ENCODE measurements at places on chromosomes 1 and 21.

DNA sequence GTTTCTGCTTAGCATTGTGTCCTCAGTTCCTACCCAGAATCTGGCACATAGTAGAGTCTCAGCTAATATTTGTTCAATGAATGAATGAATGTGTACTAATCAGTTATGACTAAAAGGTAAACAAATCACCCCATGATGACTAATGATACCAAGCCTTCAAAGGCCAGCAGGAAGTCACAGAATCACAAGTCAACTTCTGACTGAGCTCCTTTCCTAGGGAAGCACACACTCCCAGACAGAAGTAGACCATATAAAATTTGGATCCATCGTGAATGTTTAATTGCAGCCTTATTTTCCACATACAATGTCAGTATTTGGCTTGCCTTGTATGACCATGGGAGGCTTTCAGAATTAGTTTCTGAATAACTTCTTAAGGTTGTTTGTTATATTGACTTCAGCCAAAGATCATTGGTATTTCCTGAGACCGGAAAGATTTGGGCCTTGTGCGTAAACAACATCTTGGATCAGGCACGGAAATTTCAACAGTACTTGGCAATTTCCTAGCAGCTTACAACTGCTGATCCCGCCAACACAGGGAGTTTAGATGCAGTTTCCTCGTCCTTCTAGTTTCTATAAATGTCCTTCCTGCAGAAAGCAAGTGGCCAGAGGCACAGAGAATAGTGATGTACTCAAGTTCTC is 185.9 kb upstream of the ATP1B1 start:
- no peak for DNase-seq

DNA sequence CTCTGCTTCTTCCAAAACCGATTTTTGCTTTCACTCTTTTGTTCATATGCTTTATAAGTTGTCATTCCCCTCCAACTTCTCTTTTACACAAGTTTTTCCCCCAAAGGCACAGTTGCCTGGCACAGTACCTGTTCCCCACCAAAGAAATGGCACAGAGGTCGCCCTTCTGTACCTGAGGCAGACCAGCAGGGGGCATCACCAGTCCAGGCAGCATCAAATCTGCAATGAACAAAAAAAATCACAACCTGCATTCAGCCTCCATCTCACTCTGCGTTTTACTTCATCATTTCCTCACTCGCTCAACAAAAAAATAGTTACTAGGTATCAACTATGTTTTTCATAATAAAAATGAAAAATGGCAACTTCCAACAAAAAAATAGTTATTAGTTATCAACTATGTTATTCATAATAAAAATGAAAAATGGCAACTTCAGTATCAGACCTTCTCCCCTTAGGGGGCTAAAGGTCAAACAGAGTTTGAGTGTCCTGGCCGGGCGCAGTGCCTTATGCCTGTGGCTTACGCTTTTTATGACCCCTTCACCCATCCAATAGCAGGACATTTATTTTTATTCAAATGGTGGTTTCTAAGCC is 4.1 kb downstream of the EIF2D start:
- peak; percentile 68 for DNase-seq

GRCh38 chr1:1573843-1574720 is 581 bp downstream of the SSU72 start:
- DNase-seq: peak; percentile 71

- peak; percentile 53 for DNase-seq
Observed at GRCh38 chr1:20322825-20323612, 32.3 kb downstream of the VWA5B1 start.

GRCh38 chr1:238491265-238491664 is 600.5 kb upstream of the ZP4 start:
- DNase-seq: no peak

DNA sequence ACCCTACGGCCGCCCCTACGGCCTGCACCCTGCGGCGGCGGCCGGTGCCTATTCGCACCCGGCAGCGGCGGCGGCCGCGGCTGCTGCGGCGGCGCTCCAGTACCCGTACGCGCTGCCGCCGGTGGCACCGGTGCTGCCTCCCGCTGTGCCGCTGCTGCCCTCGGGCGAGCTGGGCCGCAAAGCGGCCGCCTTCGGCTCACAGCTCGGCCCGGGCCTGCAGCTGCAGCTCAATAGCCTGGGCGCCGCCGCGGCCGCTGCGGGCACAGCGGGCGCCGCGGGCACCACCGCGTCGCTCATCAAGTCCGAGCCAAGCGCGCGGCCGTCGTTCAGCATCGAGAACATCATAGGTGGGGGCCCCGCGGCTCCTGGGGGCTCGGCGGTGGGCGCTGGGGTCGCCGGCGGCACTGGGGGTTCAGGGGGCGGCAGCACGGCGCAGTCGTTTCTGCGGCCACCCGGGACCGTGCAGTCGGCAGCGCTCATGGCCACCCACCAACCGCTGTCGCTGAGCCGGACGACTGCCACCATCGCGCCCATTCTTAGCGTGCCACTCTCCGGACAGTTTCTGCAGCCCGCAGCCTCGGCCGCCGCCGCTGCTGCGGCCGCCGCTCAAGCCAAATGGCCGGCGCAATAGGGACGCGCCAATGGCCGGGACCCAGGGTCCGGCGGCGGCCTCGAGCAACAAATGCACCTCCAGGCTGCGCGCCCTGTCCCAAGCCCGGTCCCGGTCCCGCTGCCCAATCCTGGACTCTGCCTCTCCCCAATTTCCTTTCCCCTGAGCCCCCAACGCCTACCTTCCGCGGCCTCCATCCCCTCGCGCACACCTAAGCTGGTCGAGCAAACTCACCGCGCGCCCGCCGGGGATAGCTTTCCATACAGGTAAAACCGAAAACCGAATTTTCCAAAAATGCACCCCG is 1.8 kb downstream of the FOXD3 start:
- DNase-seq: no peak

DNA sequence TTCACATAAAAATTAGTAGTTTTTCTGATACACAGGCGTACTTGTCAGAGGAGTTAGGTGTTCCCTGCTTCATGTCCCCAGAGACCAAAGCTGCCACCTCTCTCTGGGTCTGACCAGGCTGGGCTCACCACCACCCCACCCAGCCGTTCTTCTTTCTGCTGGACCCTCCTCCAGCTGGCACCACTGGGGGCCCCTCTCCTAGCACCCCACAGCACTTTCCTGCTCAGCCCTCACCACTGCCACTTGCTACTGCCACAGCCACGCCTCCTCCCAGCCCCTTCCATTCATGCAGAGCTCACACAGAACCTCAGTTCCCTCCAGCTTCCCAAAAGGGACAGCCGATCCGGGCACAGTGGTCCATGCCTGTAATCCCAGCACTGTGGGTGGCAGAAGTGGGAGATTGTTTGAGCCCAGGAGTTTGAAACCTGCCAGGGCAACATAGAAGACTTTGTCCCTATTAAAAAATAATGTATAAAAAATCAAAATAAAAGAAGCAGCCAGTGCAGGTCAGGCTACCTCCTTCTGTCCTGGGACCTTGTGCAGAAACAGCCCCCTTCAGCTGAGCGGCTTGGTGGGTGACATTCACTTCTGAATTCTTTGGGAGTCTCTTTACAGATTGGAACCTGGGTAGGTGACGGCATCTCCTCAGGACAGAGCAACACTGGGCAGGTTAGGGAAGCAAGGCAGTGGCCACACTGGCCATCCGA is 208.3 kb downstream of the TOMM20 start:
- DNase-seq: no peak

DNA sequence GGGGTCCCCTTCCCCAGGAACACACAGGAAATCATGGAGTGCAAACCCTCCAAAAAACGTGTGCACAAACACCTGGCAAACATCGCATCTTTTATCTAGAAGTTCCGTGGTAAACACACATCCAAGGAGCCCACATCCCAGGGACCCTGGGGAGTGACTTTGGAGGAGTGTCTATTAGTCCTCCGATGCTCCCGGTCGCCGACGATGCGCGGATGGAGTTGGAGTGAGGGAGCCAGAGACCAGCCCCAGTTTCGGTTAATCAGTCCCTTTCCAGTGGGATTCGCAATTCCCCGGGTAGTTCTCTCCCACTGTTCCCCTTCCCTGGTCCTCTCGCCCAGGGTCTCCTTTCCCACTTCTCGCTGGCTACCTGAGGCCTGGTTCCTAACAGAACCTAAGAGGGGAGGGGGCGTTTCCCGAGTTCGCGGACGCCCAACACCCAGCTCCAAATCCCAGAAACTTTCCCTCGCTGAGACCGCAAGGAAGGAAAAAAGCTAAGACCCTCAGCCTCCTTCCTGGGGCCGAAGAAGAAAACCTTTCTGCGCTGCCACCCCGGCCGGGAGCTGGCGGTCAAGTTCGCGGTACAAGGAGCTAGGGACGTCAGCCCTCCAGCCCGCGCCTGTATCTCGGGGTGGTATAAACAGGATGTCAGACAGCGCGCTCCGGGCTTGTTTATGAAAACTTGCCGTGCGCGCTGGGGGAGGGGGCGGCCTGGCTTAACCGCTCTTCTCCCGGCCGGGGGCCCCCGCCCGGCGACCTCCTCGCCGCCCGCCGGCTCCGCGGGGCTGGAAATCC is 787 bp downstream of the JAK1 start:
- DNase-seq: peak; percentile 84

GRCh38 chr1:54542962-54543539 is 5.0 kb upstream of the ACOT11 start:
- DNase-seq: no peak

- DNase-seq: no peak
Observed at GRCh38 chr1:108117945-108118902, 81.9 kb downstream of the SLC25A24 start.

- no peak for DNase-seq
Observed at GRCh38 chr1:218409946-218410510, 64.9 kb downstream of the TGFB2 start.

DNA sequence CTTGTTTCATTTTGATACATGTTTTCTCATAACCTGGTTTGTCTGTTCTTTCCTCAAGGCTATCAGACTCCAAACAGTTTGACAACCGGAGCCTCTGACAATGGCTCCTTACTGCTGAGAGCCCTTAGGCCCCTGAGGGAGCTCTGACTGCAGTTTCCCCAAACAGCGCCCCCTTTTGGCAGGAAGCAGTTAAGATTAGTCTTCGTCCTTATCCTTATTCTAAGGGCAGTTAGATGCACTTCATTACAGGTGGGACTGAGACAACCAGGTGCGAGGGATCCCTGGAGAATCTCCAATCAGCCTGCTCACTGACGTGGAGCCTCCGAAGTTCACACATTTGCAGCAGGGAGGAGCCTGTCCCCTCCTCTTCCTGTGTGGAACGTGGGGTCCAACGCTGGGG is 393.1 kb downstream of the BRINP3 start:
- DNase-seq: no peak

DNA sequence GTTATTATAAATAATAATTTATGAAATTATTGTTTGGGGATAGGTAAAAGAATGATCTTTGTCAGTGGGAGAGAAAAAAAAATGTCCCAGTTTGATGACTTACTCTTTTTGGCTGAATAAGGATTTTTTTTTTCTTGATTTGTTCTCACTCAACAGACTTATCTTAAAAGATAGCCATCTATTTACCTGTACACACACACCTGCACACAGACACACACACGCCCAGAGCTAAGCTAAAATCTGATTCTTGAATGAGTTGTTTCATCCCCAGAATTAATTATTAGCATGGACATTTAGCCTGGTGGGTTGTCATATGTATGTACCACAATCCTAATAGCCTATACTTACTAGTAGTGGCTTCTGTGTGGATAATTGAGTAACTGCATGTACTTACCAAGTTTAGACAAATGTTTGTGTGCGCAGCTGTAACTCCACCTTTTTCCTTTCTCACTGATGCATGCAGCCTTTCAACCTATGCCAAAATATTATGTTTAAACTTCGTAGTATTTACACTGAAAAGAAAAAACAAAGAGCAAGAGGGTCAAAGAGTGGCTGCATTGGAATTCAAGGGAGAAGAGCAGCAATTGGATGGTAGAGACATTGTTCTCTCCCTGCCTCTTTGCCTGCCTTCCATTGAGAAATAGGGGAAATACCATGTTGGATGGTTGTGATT is 174.3 kb downstream of the ADGRL2 start:
- no peak for DNase-seq

DNA sequence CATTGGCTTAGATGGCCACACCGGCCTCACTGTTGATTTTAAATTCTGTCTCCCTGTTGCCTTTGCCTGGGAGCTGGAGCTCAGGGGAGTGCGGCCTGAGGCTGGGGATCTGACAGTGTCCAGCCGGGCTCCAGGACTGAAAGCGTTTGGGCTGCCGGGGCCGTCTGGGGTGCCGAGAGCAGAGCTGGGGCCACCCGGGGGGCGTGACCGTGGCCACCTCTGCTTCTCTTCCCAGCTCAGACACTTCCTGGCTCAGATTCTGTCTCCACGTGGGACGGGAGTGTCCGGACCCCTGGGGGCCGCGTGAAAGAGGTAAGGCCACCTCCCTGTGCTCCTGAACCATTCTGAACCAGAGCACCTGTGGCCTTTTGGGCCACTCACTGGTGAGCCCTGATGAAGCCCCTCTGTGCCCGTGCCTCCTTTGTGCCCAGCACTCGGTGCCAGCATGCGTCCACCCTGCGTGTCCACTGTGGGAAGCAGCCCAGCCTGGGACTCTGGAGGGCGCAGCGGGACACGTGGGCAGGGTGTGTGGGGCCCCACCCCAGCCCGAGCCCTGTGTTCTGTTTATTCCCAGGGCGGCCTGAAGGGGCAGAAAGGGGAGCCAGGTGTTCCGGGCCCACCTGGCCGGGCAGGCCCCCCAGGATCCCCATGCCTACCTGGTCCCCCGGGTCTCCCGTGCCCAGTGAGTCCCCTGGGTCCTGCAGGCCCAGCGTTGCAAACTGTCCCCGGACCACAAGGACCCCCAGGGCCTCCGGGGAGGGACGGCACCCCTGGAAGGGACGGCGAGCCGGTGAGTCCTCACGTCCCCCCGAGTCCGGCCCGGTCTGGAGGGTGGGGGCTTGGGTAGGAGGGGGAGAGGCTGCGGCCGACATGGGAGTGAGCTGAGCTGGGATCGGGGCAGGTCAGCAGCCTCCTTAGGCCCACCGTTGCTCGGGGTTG is 64.8 kb downstream of the SLC19A1 start:
- no peak for DNase-seq

DNA sequence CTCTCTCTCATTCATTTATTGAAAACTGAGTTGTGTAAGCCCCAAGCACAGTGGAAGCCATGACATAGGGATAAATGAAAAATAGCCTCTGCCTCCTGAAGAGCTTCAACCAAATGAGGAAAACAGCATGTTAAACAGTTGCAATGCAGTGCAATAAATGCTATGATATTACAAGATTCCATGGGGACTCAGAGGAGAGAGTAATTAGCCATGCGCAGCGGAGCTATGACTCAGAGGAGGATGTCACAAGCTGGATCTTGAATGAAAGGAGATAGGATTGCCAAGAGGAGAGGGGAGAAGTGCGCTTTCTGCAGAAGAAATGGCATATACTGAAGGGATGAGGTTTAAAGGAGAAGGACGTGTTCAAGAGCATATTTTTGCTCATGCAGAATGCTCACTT is 231.3 kb upstream of the PLXNA2 start:
- DNase-seq: no peak

DNA sequence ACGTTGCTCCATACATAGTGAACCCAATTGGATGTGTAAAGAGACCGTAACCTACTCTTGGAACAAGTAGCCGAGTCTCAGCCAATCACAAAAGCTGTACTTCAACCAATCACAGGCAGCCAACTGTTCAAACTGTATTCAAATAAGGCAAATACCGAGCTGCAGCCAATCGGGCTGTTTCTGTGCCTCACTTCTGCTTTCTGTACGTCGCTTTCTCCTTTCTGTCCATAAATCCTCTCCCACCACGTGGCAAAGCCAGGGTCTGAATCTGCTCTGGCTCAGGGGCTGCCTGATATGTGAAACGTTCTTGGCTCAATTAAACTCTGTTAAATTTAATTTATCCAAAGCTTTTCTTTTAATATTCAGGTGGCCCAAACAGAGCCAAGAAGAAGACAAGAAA is 210.3 kb downstream of the URB2 start:
- no peak for DNase-seq
